ENCODE measurements at places on chromosomes 13 and 19.
A peak's percentile ranks its signal among the peaks of the same experiment; 100 is the strongest.

DNA sequence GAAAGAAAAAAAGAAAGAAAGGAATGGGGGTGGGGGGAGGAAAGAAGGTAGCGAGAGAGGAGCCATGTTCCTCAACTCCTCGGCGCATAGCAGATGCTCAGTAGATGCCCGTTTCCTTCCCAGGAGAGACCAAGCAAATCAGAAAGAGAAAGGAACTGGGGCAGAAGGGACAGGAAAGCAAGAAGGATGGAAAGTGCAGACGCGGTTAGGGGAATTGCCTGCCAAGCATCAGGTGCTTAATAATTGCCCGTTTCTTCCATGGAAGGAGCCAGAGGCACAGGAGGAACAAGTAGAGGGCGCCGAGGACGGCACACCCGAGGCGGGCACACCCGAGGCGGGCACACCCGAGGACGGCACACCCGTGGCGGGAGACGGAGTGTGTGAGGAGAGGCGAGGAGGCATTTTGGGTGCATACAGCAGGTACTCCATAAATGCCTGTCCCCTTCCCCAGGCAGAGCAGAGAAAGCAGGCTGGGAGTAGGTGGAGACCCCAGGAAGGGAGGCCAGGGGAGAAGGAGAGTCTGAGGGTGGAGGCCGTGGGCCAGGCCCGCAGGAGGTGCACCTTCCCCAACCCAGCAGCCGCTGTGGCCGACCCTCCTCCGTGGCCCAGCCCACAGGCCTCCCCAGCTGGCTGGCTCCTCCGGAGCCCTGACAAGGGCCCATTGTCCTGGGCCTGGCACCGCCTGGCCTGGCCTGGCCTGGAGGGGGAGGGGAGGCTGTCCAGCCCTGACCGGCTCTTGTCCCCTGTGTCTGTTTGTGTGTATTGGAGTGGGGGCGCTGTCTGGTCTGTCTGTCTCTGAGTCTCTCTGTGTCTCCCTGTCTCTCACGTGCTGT, 14.6 kb downstream of the JOSD2 start:
- DNase-seq = no peak

- DNase-seq = peak; percentile 78
These were observed 5.3 kb upstream of the PTPRS start for GRCh38 chr19:5345895-5346386.

DNA sequence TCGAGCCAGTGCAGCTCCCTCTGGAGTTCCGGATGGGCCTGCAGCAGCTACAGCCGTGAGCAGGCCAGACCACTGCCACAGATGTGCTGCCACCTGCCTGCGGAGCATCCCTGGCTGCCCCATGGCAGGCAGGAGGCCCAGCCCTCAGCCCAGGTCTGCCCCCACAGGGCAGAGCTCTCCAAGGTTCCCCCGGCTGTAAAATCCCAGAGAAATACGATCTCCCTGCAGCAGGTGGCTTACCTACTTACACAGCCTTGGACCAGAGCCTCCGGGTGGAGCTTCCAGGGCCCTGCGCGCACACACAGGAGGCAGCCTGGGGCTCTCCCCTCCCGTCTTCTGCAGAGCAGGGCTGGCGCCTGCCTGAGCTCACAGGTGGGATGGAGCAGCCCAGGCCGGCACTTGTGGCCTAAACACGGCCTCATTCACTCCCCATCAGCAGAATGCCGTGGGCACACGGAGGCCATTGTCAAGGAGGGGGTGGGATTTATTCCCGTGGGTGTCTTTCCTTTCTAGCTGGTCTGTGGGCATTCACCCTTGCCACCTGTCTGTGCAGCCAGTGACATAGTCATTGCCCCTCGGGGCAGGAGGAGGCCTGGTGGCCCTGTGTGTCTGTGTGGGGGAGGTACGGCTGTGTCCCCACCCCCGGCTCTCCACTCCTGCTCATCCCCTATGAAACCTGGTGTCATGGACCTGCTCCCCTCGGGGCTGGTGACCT, 118.0 kb downstream of the KDM4B start:
- DNase-seq = no peak

DNA sequence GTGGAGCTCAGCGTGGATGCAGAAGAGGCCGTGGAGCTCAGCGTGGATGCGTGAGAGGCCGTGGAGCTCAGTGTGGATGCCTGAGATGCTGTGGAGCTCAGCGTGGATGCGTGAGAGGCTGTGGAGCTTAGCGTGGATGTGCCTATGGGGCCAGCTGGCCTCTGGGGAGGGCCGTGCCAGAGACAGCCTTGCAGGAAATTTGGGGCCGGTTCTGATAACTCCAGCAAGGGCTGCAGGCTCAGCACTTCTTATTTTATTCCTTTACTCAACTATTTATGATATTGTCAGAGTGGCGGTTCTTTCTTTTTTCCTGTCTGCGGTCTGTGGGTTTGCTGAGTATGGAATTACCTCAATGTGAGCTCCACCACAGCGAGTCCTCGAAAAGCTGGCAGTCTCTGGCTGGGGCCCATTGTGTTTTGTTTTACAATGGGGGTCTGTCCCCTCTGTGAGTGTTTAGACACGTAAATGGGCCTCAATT, 17.8 kb upstream of the TMEM255B start:
- peak; percentile 21 for DNase-seq

GRCh38 chr19:34171539-34171876, 796 bp upstream of the LSM14A start:
- DNase-seq = peak; percentile 76

DNA sequence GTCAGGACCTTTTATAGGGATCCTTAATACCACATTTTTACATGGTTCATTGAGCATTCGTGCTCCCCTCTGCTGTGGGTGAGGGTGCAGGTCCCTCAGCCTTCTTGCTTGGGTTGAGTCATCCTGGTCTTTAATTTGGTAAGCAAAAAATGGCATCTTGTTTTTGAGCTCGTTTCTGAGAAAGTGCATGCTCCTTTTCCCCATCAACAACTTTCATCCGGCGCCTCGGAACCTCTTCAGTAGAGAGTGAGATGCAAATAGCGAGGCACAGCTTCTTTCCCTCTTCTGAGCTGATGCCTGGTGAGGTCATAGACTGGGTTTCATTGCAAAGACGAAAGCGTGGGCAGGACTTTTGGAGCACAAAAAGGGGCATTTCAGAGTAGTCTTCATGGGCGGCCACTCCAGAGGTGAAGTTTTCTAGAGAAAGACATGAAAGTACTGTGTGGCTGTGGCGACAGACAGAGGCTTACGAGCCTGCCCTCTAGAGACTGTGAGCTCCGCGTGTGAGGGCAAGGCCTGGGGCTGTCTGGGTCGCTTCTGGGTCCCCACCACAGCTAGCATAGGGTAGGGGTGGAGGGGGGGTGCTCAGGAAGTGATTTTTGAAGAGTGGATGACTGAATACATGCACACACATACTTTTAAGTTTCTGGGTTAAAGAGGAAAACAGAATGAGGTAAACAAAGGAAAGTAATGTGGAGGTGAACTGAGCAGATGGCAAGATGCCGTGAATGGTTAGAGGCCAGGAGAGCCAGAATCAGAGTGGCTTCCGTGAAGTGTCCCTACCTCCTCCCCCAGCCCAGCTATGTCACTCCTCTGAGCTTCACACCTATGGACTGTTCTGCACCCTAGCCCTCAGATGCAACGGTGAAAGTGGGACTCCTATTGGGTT, 44.3 kb downstream of the BBC3 start:
- no peak for DNase-seq

- peak; percentile 73 for DNase-seq
These were observed 1704.7 kb downstream of the SLITRK5 start for GRCh38 chr13:89375839-89376238.

GRCh38 chr13:40096357-40096901, 441.0 kb downstream of the COG6 start:
- DNase-seq = no peak

GRCh38 chr13:73038064-73038463, 20.7 kb upstream of the KLF5 start:
- DNase-seq = no peak

DNA sequence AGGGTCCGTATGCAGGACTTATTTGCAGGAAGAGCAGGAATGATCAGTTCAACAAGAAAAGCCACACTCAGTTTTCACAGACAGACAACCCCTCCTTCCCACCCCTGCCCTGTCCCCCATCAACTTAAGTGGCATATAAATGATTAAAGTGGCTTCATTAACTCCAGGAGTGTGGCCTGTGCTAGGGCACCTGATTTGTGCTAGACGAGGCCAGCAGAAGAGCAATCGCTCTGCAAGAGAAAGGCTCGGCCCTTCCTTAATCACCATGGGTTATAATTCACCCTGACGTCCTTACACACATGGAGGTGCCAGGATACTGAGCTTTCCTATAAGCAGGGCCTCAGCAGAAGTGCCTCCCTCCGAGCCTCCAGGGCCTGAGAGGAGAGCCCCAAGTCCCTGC, 14.6 kb downstream of the C19orf12 start:
- DNase-seq = no peak

DNA sequence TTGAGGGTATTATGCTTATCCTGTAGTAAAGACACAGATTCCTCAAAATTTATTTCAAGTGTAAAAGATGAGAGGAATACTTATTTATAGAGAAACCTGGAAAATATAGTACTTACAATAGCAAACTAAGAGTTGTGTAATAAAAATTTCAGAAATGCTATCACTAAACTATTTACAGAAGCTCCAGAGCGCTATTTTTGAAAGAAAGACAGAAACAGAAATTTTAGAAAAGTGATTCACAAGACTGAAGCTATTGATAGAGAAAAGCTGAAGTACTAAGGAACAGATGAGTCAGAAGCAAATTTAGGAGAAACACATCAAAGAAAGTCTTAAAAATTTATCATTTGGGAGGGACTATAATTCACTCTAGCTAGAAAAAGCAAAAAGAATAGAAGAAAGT, 1174.2 kb downstream of the DIAPH3 start:
- peak; percentile 41 for DNase-seq

DNA sequence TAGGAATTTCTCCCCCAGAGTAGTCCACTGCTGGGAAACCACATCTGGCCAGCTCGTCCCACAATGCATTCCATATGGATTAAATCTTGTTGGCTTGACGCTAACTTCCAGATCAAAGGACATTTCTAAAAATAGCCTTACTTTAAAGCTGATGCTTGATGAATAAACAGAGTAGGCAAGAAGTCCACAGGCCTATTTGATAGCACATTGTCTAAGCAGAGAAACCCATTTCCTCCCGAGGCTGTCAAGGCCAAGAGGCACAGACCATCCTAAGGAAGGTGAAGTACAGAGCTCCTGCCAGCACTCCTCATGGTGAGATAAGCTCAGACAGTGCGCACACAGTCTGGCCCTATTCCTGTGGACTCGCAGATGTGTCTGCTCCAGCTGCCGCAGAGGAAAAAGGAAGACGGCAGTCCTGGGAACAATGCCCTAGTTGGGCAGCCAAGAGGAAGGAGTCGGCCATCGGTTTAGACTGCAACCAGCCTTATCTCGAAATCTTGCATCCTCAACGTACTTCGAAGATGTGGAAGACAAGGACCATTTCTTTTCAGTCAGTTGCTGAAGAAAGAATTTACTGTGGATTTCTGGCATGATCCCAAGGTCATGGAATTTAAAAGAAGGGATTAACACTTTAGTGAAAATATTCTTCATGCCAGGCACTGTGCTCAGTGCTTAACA, 156.8 kb downstream of the RGCC start:
- DNase-seq = peak; percentile 96

DNA sequence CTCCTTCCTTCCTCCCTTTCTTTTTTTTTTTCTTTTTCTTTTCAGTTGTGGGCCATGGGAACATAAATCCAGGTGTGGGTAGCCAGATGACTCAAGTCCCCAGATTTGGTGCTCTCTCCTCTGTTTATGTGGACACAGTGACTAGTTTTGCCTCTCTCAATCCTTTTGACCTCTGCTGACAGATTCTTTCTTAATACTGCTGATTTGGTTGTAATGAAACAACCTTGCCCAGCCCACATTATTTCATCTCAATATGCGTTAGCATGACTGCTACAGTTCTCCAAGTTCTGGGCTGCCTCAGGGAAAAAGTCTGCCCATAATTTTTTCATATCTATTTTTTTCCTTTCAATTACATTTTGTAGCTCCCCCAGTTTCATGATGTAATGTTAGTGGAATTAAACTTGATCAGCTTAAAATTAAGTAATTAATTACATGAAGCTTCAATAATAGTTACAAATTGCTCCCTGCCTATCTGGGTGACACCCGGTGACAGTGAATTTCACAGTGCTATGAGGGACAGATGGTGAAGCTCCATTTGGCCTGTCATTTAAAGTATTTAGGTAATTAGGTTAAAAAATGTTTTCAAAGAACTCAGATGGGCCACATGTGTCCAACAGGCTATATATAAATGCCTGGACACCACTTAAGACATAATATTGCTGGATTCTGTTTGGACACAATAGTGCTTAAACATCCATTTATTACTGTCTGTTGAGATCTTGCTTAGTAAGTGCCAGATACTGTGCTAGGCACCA, 118.8 kb upstream of the FRY start:
- no peak for DNase-seq

GRCh38 chr19:53657778-53658177, 26.0 kb downstream of the DPRX start:
- no peak for DNase-seq

DNA sequence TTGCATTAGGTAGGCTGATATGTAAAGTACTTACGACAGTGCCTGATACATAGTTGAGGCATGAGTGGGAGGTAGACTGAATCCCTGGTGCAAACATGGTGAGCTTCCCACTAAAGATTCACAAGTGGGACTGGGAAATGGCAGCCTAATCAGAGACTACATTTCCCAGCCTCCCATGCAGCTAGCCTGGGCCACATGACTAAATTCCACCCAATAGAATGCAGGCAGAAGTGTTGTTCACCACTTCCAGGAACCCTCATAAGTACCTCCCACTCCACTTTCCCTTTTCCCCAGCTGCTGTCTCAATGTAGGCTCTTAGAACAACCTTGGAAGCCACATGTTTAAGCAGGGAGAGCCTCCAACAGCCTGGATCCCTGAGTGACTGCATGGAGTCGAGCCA, 104.9 kb downstream of the CACNA1A start:
- peak; percentile 44 for DNase-seq

DNA sequence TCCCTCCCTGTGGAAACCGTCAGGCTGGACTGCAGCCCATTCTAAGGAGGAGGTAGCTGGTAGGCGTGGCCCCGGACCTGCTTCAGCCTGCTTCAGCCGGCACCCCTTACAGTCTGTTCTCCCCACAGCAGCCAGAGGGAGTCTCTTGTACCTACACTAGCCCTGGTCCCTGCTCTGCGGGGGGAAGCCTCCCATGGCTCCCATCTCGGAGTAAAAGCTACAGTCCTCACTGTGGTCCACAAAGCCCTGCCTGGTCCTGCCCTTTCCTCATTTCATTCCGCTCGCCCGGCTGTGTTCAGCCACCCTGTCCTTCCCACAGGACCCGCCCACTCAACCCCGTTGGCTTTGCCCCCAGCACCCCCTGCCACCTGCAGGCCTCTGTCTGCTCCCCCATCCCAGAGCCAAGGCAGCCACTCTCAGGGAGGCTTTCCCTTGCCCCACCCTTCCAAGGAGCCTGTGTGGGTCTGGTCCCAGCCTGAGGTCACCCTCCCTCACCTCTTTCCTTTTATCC, 1.3 kb downstream of the PGLYRP1 start:
- DNase-seq = no peak

DNA sequence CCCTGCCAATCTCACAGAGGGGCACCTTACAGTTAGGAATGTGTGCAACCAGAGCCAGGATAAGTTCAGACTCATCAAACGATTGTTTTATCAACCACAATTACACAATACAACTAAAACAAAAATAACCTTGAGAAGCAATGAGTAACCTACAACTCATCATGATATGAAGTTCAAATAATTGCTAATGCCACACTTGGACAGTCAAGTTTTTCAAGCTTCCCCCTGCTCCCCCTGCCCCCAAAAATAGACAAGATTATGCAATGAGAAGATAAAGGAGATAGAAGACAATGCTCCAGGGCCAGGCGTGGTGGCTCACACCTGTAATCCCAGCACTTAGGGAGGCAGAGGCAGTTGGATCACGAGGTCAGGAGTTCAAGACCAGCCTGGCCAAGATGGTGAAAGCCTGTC, 13.6 kb upstream of the KPNA3 start:
- no peak for DNase-seq

GRCh38 chr13:109593230-109593629, 193.2 kb downstream of the IRS2 start:
- DNase-seq = no peak

- peak; percentile 16 for DNase-seq
These were observed at the start of gene IL4I1 for GRCh38 chr19:49896863-49897621. Gene IL4I1, minus strand, starts transcription at chr19:49896887. Its CDS starts 727 bp downstream, at chr19:49896160.
